ENCODE measurements at places on chromosomes 11 and 22. TPM values are rescaled to one million over a fixed set of nuclear protein-coding genes. Genes with fewer than 3 reads are reported as not detected.

Gene KRTAP5-10
- polyA plus RNA-seq = not detected

Gene ELF5
- polyA plus RNA-seq = not detected

Gene SERPIND1
- 0.09 TPM for polyA plus RNA-seq

Gene DERL3
- polyA plus RNA-seq = 0.27 TPM

Gene LIPT2
- 2.1 TPM for polyA plus RNA-seq

Gene GGTLC2
- not detected for polyA plus RNA-seq

Gene BAIAP2L2
- 0.09 TPM for polyA plus RNA-seq

Gene RBMXL2
- polyA plus RNA-seq = not detected

Gene APOBEC3G
- polyA plus RNA-seq = 11.0 TPM

Gene USP2
- 0.32 TPM for polyA plus RNA-seq

Gene HPX
- polyA plus RNA-seq = 0.32 TPM

DNA sequence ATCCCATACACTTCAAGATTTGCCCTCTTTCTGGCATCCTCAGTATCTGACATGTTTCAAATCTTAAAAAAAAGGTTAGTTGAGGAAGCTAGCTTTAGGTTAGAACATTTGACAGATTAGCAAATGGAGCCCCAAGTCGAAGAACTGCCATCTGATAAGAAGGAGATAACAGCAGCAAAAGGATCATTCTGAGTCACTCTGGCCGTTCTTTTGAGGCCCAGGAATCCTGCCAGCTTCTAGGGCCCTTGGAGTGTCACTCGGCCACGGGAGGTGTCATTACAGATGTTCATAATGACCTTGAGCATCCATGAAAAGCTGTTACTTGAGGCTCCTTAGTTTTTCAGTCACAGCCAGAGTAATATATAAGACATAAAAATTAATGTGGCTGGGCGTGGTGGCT is 132.1 kb upstream of the RASSF10 start:
- no peak for DNase-seq

GRCh38 chr22:49994361-49995040 is 18.1 kb downstream of the IL17REL start:
- no peak for DNase-seq

DNA sequence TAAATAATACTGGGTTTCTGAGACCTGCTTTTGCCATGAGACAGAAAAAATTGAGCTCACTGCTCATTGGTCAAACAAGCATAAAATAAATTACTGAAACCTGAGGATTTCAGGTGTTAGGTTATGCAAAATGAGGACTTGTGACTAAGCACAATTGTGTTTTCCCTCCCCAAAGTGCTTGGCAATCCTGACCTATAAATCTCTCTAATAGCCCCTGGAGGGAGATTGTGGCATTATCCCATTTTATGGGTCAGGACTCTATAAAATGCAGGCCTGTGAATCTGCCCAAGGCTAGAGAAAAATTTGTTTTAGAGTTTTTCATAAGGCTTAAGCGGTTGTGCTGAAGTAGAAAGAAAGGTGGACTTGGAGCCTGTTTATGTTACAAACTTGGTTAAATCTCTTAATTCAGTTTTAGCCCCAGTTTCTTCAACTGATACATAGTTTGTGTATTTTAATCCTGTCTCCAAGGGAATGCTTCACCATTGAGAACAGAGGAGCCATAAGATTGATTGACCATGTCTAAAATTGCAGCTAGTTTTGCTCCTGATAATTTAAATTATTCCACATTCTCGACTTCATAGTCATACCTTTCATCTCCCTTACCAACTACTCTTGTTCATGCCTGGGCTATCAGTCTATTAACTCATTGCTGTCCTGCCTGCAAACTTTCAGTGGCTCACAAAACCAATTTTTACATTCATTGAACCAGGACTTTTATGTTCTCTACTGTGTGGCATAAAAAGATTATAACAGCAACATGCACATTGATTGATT is 63.6 kb upstream of the LRRC4C start:
- DNase-seq = no peak

DNA sequence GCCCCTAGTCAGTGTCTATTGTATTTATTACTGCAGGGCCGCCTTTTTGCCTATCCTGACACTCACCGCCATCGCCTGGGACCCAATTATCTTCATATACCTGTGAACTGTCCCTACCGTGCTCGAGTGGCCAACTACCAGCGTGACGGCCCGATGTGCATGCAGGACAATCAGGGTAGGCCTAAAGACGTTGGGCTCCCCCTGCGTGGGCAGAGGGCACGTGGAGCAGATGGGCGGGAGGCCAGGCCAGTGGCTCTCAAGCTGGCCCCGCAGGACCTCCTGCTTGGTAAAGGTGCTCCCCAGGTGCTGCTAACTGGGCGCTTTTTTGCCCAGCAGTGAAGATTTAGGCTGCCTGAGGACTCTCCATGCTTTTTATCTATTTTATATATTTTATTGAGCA is 22.5 kb downstream of the CAT start:
- no peak for DNase-seq

DNA sequence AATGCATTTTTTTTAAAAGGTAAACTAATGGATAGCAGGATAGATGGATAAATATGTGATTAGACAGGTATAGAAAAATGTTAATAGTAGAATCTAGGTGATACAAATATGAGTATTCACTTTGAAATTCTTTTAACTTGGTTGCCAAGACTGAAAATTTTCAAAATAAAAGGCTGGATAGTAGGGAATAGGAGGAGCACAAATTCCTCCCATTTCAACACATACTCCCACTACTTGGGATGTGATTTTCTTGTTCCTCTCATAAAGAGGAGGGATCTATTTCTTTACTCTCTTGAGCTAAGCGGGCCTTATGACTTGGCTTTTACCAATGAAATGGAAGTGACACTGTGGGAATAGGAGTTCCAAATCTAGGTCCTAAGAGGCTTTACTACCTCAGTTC is 35.9 kb downstream of the PIK3C2A start:
- no peak for DNase-seq

DNA sequence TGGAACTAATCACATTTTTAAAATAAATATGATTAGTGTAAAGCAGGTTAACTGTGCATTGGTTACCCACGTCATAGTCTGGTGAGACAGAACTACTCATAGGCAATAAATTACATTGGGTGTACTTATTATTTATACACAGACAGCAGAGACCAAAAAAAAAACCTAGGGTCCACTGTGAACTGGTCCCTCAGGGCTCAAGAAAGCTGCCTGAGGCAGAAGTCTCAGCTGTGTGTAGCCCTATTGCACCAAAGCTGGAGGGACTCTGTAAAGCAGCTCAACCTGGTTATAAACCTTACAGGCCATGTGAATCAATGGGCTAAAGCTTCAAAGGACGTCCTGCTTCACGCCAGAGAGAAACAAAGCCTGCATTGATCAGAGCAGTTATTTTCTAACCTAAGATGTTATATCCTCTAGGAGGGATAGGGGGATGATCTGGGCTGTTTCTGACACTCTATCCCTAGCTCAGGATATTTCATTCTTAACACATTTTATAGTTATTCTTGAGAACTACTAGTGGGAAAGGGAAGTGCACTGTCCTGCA is 432.2 kb upstream of the ANO3 start:
- DNase-seq = no peak

GRCh38 chr11:127217452-127218274 is 217.1 kb upstream of the KIRREL3 start:
- DNase-seq = no peak

- DNase-seq = no peak
These were observed 686 bp downstream of the KIF18A start for GRCh38 chr11:28107191-28107749.

GRCh38 chr22:29604076-29604360 is 585 bp downstream of the NF2 start:
- DNase-seq = no peak

DNA sequence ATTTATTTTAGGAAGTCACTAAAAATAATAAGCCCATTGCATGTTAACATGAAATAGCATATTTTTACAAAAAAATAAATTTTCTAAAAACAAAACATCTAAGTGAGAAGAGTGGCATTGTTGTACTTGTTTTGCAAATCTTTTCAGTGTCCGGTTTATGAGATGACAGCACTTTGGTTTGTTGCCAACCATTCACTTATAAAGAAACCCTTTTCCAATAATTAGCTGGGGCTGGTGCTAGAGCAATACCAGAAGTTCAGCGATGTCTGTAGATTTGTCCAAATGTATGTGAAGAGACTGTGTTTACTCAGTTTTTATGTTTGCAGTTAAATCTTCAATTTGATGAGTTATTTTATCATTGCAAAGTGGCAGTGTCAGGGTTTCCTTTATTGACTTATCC is 22.1 kb upstream of the KRTAP5-7 start:
- DNase-seq = no peak
